Stimulated activated CD4-positive, alpha-beta T cell treated with anti-CD3 and anti-CD28 coated beads, Interleukin-15, amount 100 ng/mL, for 1 hour (primary cell): ENCODE measurements at places on chromosomes 16 and 17.

- no peak for DNase-seq
These were observed 32.7 kb downstream of the IFT140 start for GRCh38 chr16:1579214-1579613.

DNA sequence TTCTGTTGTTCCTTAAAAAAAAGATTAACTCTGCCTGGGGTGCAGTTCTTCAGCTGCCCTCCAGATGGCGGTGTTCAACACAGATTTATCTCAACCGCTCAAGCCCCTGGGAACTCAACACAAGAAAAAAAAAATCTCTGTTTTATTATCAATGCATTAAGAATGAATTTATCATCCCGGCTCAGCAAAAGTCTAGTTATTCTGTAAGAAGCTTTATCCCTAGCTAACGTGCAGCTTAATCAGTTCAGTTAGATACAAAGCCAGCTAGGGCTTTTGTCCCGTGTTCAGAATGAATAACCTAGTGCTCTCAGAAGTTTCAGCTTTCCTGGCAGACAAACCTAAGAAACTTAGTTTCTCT lies 475.9 kb upstream of the CCL2 start:
- DNase-seq, result no peak

DNA sequence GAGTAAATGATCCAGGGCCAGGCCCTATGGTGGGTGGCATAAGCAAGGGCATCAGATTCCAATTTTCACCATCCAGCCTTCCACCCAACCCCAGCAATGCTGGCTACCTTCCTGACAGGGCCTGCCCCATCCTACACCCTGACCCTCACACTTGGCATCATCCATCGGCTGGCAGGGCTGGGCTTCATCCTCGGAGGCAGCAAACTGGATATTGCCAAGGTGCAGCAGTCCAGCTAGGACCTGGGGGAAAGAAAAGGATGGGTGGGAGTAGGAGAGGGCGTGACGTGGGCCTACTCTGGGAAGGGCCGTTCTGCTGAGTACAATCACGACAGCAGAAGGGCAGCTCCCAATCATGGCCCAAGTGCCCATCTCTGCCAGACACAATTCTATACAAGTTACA lies 23.5 kb downstream of the MYO19 start:
- DNase-seq, result no peak

GRCh38 chr16:84390131-84390785 lies 21.9 kb downstream of the ATP2C2 start:
- DNase-seq, result no peak

DNA sequence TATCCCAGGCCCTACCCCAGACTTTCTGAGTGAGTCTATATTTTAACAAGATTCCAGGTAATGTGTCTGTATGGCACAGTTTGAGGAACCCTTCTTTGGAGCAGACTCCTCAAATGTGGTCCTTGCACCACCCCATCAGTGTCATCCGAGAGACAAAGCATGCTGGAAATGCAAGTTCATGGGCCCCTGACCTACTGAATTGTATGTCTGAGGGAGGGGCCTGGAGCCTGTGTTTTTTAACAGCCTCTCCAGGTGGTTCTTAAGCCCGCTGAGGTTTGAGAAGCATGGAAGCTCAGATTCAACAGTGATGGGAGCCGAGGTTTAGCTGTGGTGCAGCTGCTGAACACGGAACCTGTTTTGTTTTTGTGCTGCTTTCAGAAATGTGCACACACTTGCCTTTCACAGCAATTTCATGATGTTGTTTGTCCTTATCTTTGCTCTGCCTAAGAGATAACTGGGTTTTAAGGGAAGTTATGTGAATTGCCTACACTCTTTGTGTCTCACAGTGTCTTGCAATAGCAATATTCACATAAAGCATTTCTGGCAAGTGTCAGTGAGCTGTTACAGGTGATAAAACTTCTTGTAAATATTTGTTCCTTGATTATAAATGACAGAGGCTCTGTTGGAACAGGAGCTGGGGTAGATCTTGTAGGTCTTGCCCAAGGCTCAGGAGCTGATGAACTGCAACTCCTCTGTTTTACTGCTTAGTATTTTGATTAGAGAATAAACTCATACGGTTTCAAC lies 32.0 kb upstream of the IL34 start:
- DNase-seq, result no peak

GRCh38 chr17:8162997-8163977 lies 539 bp upstream of the VAMP2 start:
- DNase-seq, result no peak

GRCh38 chr16:63938661-63939060 lies 1183.2 kb downstream of the CDH11 start:
- no peak for DNase-seq

DNA sequence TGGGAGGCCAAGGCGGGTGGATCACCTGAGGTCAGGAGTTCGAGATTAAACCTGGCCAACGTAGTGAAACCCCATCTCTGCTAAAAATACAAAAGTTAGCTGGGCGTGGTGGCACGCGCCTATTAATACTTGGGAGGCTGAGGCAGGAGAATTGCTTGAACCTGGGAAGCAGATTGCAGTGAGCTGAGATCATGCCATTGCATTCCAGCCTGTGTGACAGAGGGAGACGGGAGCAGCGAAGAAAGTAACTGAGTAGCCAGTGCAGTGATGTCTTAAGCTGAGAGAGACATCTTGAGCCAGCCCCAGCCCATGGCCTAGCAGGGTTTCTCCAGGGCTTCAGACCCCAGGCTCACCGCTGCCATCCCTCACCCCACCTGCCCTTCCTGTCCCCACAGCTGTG lies 9.8 kb upstream of the SMIM5 start:
- DNase-seq, result no peak

DNA sequence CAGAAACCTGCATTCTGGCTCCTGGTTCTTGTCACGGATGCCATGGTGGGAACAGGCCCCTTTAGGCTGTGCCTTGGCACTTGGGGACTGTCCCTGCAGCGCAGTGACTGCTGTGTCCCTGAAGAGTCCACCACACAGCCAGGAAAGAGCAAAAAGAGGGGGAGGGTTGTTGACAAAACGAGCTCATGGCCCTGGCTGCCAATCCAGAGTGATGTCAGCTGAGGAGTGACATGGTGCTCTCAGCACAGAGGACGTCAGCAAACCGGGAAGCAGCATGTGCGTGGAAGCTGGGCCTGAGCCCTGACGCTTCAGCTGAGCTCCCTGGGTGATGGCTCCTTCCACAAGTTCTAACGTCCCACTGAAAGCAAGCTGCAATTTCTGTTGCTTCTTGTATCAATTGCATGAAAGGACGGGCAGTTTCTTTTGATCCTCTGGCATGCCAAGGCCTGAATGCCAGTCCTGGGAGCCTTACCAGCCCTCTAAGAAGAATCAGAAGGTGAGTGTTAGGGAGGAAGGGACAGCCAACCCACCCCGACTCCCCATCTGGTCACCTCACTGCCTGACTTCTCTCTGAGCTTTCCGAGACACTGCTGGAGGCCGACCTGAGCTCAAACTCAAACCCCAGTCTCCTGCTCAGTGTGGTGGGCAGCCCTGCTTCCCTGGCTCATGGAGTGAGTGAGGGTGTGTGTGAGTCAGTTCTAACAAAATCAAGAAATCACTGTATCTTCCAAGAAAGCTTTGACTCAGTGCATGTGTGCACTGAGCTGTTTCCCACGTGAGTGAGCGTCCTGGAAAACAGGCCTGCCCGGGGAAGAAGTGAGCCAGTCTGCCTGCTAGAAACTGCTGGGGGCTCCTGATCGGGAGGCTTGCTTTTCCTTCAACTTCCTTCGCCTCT lies 14.7 kb upstream of the WNT3 start:
- no peak for DNase-seq

DNA sequence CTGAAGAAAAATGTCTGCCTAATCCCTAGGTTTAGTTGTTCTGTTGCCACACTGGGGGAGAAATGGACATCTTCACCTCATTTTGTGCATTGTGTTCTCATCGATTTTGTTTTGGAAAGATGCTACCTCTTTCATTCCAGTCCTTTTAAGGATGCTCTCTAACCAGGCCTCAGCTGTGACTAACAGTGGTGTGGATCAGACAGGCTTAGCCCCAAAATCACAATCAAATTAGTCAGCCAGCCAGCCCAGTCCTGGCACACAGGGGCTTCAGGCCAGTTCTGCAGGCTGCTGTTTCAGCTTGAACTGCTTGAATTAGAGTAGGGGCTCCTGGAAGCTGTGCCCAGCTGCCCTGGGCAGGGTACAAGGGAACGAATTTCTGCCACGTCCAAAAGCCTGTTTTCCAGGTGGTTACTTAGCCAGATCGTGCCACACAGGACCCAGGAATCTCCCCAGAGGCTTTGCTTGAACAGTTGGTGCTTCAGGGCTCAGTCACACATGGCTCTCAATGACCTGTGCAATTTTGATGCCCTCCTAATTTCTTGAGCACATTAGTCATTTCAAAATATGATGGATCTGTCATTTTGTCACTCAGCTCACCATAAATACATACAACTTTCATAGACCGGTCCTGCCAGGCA lies 60.7 kb downstream of the CLEC16A start:
- DNase-seq, result no peak

DNA sequence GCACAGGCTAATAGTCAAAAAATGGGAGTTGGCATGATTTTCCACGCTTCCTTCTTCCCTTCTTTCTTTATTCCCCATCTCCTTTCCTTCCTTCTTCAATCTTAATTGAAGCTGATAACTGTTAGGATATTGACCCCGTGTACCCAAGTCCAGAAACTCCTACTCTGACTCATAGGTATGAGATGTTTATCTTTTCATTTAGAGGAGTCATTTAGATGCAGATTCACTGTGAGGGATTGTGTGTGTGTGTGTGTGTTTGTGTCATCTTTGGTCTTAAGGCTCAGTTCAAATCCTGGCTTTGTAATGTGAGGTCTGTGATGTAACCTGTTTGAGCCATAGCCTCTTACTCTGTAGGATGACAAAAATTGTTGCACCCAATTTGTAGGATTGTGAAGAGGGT lies 332.0 kb upstream of the MAF start:
- DNase-seq, result no peak

DNA sequence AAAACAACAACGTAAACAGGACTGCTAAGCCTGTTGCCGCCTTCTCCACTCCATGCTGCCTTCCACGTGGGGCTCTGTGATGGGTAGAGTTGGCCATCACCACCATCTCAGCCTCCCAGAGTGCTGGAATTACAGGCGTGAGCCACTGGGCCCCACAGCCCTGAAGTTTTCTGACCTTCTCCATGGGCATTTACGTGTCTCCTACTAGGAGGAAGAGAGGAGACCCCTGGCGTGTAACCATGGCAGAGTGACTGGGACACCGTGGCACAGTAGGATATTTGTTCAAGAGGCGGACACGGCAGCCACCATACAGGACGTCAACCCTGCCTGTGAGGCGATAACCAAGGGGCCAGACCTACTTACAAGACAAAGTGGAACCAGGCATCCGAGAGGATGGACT lies 31.1 kb downstream of the TRPV3 start:
- no peak for DNase-seq

GRCh38 chr17:901964-902363 lies 77.6 kb downstream of the NXN start:
- no peak for DNase-seq

DNA sequence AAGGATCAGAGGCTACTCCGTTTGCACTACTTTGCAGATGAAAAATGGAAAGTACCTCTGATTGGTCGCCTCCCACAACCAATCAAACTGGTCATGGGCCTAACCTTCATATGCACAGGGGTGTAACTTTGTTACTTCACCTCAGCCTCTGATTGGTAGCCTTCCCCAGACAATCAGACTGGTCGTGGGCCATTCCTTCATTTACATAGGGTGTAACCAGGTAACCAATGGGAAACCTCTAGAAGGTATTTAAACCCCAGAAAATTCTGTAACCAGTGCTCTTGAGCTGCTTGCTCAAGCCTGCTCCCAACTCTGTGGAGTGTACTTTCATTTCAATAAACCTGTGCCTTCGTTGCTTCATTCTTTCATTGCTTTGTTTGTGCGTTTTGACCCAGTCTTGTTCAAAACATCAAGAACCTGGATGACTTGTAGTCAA lies 39.2 kb upstream of the USP22 start:
- no peak for DNase-seq

GRCh38 chr16:75106351-75107274 lies 10.0 kb downstream of the LDHD start:
- DNase-seq, result no peak

GRCh38 chr16:79089735-79090284 lies 510.7 kb downstream of the MAF start:
- no peak for DNase-seq

DNA sequence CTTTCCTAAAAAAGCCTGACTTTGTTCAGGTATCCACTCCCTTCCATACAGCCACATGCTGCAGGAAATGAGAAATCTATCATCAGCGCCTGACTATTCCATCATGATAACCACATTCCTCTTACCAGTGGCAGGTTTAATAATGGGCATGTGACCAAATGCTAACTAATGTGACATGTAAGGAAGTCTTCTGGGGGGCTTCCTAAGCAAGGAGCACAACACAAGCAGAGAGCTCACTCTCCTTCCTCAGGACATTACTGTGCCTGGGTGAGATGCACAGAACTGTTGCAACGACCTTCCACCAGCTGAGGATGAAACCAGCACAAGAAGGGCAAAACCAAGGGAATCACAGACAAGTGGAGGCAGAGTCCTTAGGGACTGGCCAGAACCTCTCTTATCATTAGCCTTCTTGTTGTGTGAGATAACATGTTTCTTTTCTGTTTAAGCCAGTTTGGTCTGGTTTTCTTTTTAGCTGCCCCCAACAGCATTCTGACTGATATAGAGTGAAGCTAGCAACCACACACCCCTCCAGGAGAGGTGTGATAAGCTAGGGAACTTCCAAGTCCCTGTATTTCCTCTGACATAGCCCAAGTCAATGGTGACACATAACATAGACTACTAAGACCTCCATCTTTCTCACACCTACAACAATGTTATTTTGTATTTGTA lies 16.9 kb downstream of the MYO1D start:
- no peak for DNase-seq

GRCh38 chr16:71172481-71173207 lies 57.9 kb downstream of the HYDIN start:
- DNase-seq, result no peak

GRCh38 chr16:74617206-74617788 lies 10.4 kb upstream of the GLG1 start:
- DNase-seq, result no peak

DNA sequence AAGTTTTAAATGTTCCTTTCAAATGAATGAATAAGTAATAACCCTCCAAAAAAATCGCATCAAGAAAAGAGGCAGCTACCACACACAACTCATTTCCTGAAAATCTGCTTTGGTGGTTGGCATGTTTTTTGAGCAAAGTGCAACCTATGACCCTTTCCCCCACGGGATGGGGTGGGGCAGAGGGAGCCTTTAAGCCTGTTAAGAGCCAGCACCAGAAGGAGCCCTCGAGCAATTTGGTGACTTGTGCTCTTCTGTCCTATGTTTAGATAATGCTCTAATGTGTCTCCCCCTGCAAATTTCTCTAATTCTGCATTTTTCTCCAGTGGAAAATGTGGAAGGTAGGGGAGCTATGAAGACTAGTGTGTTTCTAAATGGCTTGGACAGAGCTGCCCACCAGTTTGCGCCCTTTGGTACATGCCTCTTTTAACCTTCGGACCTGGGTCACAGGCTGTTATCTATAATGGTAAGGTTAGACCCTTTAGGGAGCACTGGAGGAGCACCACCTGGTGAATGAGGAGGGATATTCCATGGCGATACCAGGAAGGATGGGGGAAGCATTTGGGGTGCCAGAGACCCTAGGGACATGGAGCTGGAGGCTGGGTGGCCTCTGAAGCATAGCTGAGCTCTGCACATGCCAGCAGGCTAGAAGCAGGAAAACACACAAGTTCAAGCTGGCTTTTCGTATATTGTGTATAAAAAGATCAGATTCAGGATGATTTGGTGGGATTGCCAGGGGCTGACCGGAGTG lies 1.6 kb downstream of the PYCARD start:
- no peak for DNase-seq
